ENCODE measurements at places on chromosomes 5 and 9.
A peak's percentile ranks its signal among the peaks of the same experiment; 100 is the strongest.

- no peak for DNase-seq
Observed at GRCh38 chr5:17339841-17340240, 122.4 kb downstream of the BASP1 start.

DNA sequence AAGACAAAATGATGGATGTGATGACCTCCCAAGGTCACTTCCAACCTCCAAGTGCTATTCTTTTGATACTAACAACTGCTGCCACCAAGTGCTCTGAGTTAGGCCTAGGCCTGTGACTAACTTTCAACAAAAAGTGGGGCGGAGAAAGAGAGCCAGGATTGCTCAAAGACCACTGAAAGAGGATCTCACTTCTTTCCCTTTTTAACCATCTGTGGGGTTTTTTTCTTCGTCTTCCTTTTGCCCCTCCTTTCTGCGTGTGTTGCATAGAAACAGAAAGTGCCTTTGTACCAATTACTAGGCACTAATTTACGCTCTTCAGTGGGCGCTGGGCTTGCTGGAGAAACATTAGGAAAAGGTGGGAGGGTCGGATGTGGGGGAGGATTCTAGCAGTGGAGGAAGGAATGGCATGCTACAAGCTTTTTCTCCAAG lies 8.0 kb downstream of the KLF9 start:
- DNase-seq: peak; percentile 32

GRCh38 chr5:3594510-3595005 lies 1.1 kb upstream of the IRX1 start:
- DNase-seq: no peak

- DNase-seq: no peak
Observed at GRCh38 chr9:87853876-87854579, 28.6 kb upstream of the SPATA31E1 start.

DNA sequence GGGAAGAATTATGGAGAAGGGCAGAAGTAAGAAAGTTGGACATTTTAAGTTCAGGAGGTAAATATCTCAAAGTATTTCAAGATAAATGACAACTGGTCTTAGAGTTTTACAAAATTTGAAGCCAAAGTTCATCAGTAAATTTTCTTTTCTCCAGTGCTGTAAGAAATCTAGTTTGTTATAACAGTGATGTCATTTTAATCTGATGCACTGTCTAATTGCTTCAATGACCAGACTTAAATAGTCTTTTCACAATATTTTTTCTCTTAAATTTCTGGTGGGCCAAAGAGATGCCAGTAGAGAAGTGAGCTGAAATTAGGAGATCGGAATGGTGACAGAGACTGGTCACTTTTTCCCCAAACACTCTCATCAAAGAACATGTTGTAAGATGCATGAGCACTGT lies 156.5 kb upstream of the TMEM161B start:
- no peak for DNase-seq

- DNase-seq: no peak
Observed at GRCh38 chr5:9533096-9533495, 12.8 kb downstream of the SEMA5A start.

DNA sequence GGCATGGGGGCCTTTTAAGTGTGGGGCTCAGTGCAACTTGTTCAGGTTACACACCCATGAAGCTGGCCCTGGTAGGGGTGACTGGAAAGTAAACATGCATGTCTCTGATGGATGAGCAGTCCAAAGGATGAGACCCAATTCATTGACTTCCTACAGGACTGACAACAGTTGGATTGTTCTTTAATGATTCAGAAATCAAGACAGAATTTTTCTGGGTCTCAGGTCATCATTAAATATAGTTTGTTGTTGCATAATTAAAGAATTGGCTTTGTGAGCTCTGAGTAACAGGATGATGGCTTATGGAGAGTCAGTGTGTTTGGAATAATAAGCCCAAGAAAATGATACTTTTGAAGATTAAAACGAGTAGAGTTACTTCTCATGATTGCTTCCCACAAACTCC lies 604.2 kb upstream of the CLINT1 start:
- no peak for DNase-seq

- DNase-seq: no peak
Observed at GRCh38 chr5:123808461-123809380, 296.7 kb downstream of the CSNK1G3 start.

- DNase-seq: no peak
Observed at GRCh38 chr5:96146675-96147074, 185.0 kb upstream of the ELL2 start.

DNA sequence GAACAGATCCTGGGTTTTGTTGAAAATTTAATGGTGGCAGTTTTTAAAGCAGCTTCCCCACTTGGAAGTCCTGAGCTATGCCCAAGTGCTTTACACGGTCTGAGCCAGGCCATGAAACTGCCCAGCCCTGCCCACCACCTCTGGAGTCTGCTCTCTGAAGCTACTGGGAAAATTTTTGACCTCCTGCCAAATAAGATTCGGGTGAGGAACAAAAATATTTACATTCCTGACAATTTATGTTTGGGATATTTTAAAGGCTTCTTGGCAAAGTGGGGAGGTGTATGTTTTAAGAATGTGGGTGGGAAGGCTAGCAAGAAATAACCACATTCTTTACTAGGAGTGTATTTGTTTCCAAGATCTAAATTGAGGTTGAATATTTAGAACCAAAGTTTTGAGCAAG lies 50.0 kb downstream of the HACD4 start:
- DNase-seq: no peak

DNA sequence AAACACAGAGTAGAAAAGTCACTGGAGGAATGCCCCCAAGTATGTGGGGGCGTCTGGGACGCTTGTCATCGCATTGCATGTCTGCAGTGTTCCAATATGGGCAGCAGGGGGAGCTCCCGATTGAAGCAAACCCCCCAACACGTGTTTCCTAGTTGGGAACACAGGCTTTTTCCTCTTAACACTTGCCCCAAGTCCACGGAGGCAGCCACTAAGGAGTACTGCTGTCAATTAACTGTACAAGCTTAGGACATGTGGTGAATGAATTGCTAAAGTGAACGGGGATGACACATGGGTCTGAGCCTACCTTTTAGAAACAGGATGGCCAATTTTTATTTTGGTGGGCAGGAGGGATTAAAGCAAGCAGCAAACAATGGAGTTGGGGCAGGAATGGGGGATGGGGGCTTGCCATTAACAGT lies 2.2 kb downstream of the GABRB2 start:
- DNase-seq: peak; percentile 34

DNA sequence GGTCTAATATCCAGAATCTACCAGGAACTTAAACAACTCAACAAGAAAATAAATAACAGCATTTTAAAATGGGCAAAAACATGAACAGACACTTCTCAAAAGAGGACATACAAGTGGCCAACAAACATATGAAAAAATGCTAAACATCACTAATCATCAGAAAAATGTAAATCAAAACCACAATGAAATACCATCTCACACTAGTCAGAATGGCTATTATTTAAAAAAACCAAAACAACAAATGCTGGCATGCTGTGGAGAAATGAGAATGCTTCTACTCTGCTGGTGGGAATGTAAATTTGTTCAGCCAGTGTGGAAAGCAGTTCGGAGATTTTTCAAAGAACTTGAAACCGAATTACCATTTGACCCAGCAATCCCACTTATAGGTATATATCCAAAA lies 63.1 kb downstream of the ADAMTS6 start:
- no peak for DNase-seq

GRCh38 chr9:137184881-137185660 lies 3.3 kb downstream of the ANAPC2 start:
- DNase-seq: no peak

DNA sequence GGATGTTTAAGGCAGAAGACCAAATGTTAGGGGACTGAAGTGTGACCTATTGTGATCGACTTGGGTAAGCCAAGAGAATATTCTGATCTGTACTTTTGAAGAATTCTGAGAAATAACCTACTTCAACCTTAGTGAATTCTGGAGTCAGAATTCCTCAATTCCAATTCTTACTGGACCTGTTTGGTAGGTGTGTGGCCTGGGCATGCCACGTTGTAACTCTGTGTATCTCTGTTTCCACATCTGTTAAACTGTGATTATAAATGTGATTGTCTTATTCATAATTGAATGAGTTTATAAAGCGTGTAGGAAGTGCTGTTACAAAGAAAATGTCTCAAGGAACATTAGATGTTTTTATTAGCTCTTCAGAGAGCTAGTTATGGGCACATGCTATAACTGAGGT lies 64.5 kb downstream of the TUSC1 start:
- no peak for DNase-seq

GRCh38 chr5:132007399-132008162 lies 3.9 kb downstream of the ACSL6 start:
- peak; percentile 87 for DNase-seq

DNA sequence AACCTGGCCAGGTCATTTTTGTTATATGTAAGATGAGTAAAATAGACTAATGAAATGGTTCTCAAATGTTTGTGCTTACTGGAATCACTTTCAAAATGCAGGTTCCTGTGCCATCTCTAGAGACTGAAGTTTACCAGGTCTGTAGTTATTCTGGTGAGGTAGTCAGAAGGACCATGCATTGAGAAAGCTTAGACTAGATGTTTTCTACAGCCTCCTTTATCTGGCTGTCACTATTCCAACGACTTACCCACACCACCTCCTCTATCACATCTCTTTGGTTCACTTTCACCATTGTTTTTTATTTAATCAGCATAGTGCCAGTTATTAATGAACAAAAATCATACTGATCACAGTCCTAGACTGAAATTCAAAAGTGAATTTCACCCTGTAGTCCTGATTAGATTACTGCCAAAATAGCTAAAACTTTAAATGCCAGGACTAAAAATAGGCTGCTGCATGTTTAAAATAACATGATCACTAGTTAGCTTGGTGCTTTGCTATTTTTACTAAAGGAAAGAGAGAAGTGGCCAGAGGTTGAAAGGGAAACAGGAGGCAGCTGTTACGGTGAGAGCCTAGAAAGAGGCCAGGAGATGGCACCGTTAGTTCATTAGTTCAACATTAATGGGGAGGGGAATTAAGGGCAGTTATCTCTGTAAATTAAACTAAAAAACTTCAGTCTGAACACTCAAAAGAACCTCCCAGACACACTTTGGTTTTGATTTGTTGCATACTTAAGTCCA lies 13.9 kb upstream of the FNIP1 start:
- peak; percentile 27 for DNase-seq

GRCh38 chr5:157161996-157162395 lies 4.1 kb downstream of the GARIN3 start:
- DNase-seq: no peak

GRCh38 chr9:114690308-114690707 lies 8.3 kb upstream of the TEX48 start:
- no peak for DNase-seq

DNA sequence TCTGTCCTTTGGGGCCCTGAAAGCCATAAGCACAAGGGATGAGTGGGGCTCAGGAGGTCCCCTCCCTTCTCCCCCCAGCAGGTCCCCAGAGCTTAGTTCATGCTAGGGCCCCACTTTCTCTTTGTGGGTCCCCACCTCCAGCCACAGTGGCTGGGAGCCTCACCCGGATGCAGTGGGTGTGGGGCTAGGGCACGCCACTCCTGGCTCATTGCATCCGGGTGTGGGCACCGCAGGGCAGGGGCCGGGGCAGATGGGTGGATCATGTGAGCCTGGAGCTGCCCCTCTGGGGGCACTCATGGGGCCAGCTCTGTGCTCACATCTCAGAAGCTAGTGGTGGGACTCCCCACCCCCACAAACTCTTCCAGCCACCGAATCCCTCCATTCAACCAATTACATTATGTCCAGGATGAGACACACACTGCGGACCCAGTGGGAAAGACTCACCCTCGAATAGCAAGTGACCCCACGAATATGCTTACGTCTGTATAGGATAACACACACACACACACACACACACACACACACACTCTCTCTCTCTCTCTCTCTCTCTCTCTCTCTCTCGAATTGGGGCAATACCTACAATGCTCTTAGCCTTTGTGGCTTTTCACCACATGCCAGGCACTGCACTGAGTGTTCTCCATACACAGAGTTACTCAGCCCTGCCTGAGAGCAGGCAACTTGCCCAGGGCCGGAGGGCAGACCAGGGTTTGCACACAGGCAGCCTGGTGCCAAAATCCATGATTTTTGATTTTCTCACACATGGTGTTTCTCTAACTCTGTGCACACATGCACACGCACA lies 16.8 kb upstream of the PHYKPL start:
- peak; percentile 59 for DNase-seq

GRCh38 chr5:75654693-75655295 lies 43.5 kb downstream of the ANKDD1B start:
- no peak for DNase-seq

DNA sequence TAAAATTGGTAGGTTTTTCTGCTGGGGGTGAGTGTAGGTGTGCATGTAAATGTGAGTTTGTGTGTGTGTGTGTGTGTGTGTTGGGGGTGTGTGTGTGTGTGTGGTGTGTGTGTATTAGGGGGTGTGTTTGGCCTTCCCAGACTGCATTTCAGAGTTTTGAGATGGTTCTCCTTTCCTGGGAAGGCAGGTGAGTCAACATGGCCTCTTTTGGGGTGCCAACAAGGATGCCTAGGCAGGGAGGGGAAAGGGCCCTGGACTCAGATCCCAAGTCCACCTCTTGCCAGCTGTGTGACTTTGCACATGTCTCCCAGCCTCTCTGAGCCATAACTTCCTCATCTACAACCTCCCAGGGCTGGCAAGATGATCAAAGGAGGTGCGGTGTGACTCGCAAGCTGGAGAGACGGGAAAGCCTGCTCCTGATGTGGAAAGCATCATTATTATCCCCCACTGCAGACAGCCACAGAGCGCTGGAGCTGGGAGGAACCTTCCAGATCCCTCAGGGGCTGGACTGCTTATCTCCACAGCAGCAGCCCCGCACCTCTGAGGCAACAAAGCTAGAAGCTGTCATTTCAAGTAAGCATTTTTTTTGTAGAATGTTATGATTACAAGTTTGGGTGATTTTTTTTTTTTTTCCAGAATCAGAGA lies 63.5 kb upstream of the TBC1D2 start:
- DNase-seq: no peak

DNA sequence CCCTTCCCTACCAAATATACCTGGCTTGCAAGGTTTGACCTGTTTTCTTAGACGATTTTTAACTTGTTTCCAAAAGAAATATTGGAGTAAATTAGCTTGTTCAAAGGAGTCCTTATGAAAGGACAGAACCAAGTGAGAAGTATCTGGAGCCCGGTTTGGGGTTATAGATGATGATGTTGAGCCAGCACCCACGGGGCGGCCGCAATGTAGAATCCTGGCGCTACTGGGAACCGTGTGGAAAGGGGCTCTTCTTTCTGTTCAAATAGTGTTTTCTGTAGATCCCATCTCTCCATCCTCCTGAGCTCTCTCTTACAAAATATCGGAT lies 517 bp upstream of the EXOSC2 start:
- DNase-seq: no peak

DNA sequence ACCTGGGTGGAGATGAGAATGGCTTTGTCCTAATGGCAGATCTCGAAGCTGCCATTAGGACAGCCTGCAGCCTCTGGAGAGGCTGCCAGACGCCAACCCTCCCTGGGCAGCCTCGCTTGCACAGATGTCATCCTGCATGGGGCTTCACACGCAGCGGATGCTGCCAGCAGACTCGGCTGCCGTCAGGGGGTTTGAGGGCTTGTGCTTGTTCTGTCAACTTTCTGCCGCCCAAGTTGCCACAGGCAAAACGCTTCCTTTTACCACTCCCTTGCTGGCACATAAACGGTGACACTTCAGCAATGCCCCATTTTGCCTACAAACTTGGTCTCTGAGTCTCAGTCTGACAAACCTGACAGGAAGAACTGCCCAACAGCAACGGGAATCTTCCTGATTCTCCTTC lies 24.7 kb downstream of the DAP start:
- no peak for DNase-seq

GRCh38 chr5:122458278-122458872 lies 146.3 kb downstream of the SNCAIP start:
- DNase-seq: no peak

- no peak for DNase-seq
Observed at GRCh38 chr9:21322911-21323461, 12.2 kb downstream of the KLHL9 start.

Data from activated naive CD4-positive, alpha-beta T cell treated with anti-CD3 and anti-CD28 coated beads, Interleukin-2, amount 10 ng/mL, durations not matched to agents 7 days and 5 days (primary cell).